ENCODE measurements at places on chromosomes 12 and 14. TPM values are rescaled to one million over a fixed set of nuclear protein-coding genes. Genes with fewer than 3 reads are reported as not detected.

GLIPR1L2 gene
- 1.1 TPM for total RNA-seq

OAS1 gene
- 60.0 TPM for total RNA-seq

DNA sequence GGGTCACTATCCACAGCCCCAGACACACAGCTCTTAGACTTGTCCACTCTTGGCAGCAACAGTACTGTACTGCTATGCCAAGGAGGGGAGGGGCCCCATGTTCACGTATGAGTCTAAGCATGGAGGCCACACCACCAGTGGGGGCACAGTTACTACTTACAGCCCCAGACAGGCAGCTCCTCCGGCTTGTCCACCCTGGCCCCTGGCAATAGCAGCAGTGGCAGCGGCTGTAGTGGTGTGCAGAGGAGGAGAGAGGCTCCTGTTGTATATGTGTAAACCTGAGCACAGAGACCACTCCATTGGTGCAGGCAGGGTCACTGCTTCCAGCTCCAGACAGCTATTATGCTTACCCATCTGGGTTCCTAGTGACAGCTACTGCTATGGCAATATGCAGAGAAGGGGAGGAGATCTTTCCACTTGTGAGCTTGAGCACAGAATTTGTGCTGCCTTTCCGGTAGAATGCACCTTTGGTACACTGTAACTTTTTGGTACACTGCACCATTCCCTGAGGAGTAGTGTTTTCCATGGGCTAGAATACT lies 113.2 kb downstream of the RAD51B start:
- no peak for DNase-seq

GRCh38 chr12:121224591-121224990 lies 14.7 kb downstream of the P2RX4 start:
- DNase-seq = no peak

LRP10 gene
- total RNA-seq = 142 TPM

DNA sequence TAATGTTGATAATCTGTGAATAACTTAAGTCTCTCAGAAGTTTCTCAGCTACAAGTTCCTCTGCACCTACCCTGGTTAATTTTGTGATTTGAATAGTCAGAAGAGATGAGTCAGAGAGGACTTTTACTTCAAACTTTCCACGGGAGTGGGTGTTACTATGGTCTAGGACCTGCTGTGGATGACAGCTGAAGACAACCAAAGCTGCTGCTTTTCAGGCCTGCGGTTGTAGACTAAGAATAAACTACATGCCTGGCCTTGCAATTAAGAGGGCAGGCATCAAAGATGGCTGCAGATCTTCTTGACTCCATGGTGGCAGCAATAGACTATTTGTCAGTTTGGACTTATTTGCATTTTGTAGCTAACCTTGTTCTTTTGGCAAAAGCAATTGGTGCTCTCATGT lies 227.1 kb upstream of the KRR1 start:
- DNase-seq = no peak

MMP14 gene
- 149 TPM for total RNA-seq

- DNase-seq = no peak
Observed at GRCh38 chr14:54498095-54498531, 9.3 kb upstream of the GMFB start.

AMN gene
- 19.8 TPM for total RNA-seq

SPTLC2 gene
- 44.2 TPM for total RNA-seq

DNA sequence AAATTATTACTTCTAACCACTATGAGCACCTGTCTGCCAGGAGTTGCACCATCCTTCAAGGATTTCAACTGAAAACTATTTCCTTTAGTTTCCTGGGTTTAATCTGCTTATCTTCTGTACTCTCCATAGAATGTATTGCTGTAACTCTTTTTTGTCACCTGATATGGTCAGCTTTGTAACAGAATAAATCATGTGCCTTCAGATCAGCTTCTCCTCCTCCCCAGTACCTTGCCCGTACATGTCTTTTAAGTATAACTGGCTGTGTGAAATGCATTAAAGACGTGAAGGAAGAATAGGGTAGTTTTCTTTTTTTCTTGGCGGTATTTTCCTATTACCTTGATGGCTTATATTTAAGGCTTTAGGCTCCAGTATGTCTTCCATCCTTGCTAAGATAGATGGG lies 200.3 kb upstream of the NAV3 start:
- DNase-seq = no peak

GRCh38 chr12:128727999-128728398 lies 95.8 kb downstream of the SLC15A4 start:
- DNase-seq = no peak

GRCh38 chr14:23345987-23346692 lies 6.5 kb downstream of the SLC22A17 start:
- no peak for DNase-seq

- DNase-seq = no peak
Observed at GRCh38 chr14:39318574-39318973, 84.9 kb downstream of the MIA2 start.

DNA sequence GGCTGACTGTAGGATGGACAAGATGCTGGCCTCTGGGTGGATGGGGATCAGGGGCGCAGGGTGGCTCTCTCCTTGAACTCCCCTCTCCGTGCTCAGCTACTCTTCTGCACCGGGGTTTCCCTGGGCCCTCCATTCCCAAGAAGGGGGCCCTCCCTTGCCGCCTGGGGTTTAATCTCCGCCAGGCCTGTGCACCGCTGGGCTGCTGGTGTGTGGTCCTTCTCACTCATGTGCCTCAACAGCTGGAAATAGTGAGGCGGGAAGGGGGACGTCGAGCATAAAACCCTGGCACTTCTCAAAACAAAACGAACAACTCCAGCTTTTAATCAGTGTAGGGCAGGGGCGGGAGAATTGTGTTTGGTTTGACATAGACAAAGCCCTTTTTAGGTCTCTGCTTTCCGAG lies 19.0 kb upstream of the SMOC1 start:
- DNase-seq = no peak

NKX2-8 gene
- 0.43 TPM for total RNA-seq

GRCh38 chr12:4819654-4820053 lies 90.1 kb upstream of the KCNA1 start:
- no peak for DNase-seq

GRCh38 chr14:33381717-33382116 lies 443.0 kb downstream of the NPAS3 start:
- DNase-seq = no peak

OVCH1 gene
- total RNA-seq = 2.0 TPM

Data from upper lobe of right lung (tissue), 1 donor.